CD4-positive, alpha-beta T cell treated with Interleukin-2 at 100 ng/mL for 4 hours (primary cell): ENCODE measurements at places on chromosomes 5 and 9.

- DNase-seq = no peak
These were observed 82.7 kb upstream of the TAF11L2 start for GRCh38 chr5:17415321-17415758.

- no peak for DNase-seq
These were observed 17.5 kb downstream of the ATOX1 start for GRCh38 chr5:151740958-151741373.

DNA sequence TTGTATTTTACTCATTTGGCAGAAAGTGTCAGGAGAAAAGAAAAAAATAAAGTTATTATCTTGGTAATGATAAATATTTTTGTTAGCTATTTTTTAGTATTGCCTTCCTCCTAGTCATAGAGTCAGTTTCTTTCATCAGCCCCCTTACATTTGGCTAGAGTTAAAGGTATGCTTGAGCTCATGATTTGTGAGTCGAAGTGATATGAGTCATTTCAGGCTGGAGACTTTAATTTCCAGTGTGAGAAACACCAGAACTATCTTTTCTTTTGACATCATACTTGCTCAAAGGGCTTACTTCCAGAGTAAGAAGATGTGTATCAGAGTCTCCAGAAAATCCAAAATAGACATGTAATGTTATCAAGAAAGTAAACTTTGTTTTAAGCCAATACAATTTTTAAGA, 746.7 kb upstream of the TYRP1 start:
- no peak for DNase-seq

- DNase-seq = no peak
These were observed 278.6 kb downstream of the SPOCK1 start for GRCh38 chr5:137220523-137220927.

DNA sequence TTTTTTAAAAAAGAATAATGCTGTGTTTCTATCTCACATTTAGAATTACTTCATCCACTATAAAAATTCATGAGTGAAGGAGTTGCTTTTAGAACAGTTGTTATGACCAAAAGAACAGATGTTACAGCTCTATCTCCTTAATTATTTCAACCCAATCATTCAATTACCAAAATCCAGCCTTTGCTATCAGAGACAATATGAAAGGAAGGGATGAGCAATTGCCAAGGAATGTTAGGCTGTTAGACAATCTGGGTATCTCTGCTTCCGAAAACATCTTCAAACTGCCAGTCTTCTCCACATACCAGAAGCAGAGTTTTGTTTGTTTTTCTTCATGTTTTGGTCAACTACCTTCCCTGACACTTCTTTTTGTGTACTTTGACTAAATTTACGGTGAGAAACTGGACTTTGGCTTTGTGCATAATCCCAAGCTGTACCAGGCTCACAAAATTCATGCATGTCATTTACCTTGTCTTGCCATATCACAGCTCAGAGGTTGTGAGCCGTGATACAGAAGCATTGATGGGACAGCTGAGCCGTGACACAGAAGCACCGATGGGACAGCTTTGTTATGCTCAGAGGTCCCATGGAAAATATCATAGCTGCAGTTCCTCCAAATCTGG, 405.5 kb downstream of the KIF4B start:
- no peak for DNase-seq

- DNase-seq = no peak
These were observed 550.1 kb upstream of the CDH18 start for GRCh38 chr5:20537911-20538703.

DNA sequence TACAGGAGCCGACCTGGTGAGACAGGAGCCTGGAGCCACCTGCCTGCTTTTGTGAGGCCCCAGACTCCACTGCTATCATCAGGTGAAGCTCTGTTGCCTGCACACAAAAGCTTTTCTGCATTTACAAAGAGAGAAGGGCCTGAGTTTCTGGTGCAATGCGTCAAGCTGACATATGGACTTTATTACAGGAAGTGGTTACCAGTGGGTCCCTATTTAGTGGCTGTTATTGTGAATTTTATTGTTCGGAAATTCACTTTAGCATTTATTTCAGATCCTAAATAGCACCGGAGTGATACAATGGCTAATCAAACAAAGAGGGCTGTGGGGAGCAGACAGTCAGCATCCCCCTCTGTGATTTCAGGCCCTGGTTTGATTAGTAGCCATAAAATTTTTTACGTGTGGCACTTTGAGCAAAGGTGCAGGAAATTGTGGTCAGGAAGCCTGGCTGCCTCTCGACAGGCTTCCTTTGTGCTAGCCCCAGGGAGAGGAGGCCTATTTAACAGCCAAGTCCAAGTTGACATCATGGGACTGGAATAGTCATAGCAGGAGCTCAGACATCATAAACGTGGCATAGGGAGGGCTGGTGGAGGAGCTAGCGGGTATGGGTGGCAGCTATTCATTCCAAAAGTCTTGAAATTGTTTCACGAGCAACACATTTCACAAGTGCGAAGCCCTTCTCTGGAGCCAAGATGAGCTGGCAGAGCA, 8.4 kb downstream of the TGFBI start:
- DNase-seq = peak; percentile 30

DNA sequence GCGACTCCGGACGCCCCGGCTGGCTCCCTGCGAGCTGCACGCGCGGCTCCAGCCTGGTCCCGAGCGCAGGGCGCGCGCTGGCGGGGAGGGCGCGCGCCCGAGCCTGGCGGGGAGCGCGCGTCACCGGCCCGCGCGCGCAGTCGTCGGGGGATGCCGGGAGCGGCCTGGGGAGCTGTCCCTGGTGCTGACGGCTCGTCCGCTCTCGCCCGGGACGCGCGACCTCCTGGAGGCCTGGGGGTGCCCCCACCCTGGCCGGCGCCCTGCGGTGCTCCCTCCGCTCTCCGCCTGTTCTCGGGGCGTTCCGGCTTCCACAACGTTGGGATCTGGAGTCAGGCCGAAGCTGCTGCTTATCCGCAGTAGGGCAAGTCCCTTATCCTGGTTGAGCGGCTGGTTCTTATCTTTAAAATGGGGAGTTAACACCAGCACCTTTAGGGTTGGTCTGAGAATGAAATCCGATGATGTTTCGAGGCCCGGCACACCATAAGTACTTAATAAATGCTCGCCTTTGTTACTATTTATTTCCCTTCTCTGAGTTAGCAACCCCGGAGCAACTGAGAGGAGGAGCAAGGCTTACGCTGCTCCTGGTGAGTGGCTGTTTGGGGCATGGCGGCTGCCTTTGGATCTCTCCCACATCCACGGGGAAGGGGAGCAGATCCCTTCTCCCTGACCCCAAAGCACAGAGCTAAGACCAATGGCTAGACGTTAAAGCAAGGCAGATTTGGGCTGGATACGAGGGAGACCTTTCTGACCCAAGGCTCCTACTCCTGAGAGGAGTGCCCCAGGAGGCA, at the start of gene FAM163B:
Gene FAM163B (minus strand): TSS at position 79 of the 788 bp plus-strand sequence. CDS start 29,166 bp downstream, outside the sequence.
- DNase-seq = no peak

DNA sequence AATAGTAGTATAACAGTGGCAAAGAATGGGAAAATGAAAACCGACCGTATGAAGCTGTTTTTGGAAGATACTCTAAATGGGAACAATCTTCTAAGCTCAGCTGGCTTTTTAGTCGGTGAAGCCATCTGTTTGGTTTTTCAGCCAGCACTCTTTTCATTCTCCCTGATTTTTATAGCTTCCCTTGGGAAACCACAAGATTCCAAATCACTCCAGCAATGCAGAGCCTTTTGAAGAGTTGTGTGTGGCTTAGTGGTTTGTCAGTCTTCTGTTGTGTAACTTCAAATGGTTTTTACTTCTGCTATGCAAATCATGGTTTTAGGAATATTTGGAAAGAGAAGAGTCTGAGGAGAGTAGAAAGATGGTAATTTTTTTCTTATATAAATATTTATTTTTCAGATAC, 180.7 kb downstream of the KDM4C start:
- no peak for DNase-seq

- DNase-seq = no peak
These were observed 39.4 kb upstream of the MAP1B start for GRCh38 chr5:72067682-72068470.

- no peak for DNase-seq
These were observed 270.5 kb upstream of the SLC30A5 start for GRCh38 chr5:68823301-68823700.

GRCh38 chr9:135252980-135253304, 165.5 kb downstream of the OLFM1 start:
- DNase-seq = no peak

DNA sequence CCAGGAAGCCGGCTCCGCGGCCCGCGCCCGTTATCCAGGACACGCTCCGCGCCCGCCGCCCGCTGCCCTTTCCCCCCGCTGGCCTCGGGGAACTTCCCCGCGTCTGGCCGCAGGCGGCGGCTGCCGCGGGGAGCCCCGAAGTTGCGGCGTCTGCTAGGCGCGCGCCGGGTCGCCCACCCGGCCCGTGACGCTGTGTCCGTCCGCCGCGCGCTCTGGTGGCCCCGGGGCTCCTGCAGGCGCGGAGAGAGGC, 621 bp upstream of the GCNT4 start:
- DNase-seq = no peak

GRCh38 chr9:1996156-1996555, 19.0 kb upstream of the SMARCA2 start:
- DNase-seq = no peak

- no peak for DNase-seq
These were observed 542.1 kb downstream of the PRR16 start for GRCh38 chr5:121006217-121006616.

DNA sequence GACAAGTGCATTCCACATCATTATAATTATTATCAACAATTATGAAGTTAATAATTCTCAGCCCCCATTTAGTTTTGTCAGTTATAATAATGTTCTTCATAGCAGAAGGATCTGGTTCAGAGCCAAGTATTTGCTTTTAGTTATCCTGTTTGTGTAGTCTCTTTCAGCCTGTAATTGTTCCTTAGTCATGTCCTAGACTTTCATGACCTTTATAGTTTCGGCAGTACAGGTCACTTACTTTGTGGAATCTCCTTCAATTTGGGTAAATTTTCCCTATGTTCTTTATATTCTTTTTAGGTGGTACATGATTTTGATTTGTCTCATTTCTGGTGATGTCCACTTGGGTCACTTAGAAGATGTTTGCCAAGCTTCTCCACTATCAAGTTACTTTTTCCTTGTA, 34.3 kb downstream of the UBE2R2 start:
- no peak for DNase-seq

DNA sequence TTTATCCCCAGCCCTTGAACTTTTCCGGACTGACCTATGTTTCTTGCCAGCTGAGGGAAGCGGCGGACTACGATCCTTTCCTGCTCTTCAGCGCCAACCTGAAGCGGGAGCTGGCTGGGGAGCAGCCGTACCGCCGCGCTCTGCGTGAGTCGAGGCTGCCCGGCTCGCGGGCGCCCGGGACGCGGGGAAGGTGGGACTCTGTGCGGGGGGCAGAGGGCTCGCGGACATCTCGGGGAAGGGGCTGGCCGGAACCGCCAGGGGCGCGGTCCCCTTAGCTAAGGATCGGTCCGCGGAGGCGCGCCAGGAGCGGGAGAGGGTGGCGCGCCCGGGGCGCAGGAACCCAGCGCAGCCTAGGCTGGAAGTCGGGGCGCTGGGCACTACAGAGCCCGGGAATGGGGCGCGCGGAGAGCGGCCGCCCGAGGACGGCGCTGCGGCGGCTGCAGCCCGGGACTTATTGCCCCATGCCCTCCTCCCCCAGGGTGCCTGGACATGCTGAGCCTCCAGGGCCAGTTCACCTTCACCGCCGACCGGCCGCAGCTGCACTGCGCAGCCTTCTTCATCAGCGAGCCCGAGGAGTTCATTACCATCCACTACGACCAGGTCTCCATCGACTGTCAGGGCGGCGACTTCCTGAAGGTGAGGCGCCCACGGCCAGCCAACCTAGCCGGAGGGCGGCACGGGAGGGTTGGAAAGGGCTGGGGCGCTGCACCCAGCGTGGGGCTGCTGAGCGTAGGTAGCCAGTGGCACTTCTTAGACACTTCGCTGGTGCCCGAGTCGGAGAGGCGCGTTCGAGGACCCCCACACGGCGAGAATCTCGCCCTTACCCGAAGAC, 922 bp downstream of the CRHBP start:
- no peak for DNase-seq

- no peak for DNase-seq
These were observed 149.6 kb downstream of the SNX18 start for GRCh38 chr5:54667136-54667535.

DNA sequence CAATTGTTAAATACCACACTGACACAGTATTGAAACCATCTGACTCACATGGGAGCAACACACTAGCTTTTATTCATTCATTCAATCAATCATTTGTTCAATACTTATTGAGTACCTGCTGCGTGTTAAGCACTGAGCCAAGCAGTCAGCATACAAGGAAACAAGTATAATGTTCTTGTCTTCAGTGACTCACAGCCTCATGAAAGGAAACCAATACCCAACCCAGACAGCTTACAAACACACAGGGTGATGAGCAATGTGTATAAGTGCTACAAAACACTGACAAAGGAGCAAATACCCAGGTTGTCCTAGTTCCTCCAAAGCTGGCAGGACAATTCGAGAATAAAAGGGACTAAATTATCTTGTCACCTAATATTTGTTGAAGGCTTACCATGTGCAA, 67.6 kb upstream of the RASEF start:
- DNase-seq = no peak

- DNase-seq = peak; percentile 49
These were observed 2.3 kb downstream of the MAN2A1 start for GRCh38 chr5:109691996-109692395.

DNA sequence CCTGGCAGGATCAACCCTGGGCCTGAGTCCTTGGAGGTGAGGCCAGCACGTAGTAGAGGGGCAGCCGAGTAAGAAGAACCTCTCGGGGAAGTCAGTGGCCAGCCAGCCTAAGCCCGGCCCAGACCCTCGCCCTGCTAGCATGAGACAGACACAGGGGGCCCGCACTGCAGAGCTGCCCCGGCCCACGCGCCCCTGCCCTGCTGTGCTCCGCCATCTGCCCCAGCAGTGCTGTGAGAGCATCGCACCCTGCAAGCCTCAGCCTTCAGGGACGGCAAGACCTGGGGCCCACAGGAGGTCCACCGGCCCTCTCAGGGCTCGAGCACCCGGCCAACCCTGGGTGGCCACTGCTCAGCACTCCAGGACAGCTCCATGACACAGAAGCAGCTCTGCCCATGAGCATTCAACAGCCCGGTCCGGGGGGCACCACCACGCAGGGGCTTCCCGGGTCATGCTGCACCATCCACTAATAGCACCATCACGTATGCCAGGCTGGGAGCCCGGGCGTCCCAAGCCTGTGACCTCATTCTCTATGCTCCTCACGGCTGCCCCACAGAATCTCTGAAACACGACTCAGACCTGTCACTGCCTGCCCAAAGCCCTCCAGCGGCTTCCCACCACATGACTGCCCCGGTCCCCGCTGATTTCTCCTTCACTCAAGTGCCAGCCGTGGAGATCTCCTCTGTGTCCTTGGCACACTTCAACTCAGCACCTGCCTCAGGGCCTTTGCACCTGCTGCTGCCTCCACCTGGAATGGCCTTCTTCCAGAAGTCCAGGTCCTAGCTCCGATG, 38.1 kb downstream of the ADAMTS2 start:
- no peak for DNase-seq
